ENCODE measurements at places on chromosomes 6 and 20.

DNA sequence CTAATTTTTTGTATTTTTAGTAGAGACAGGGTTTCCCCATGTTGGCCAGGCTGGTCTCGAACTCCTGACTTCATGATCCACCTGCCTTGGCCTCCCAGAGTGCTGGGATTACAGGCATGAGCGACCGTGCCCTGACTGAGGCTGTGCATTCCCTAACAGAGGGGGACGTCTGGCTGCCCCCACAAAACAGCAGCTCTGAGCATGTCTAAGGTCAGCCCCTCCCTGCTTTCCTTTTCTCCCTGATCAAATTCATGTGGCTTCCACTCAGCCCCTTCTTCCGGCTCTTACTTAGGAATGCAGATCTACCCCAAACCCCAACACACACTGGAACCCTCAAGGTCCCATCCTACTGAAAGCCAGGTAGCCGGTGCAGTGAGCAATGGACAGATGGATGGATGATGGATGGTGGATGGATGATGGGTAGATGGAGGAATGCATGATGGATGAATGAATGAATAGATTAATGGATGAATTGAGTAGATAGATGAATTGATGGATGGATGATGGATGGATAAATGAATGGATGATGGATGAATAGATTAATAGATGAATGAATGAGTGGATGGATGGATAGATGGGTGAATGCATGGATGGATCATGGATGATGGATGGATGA lies 91.5 kb upstream of the BHLHE23 start:
- no peak for DNase-seq

GRCh38 chr6:154388803-154389202 lies 32.2 kb upstream of the IPCEF1 start:
- no peak for DNase-seq

GRCh38 chr6:12884983-12885382 lies 168.4 kb downstream of the PHACTR1 start:
- no peak for DNase-seq

- no peak for DNase-seq
These were observed 38.0 kb downstream of the HMGCLL1 start for GRCh38 chr6:55541024-55541423.

DNA sequence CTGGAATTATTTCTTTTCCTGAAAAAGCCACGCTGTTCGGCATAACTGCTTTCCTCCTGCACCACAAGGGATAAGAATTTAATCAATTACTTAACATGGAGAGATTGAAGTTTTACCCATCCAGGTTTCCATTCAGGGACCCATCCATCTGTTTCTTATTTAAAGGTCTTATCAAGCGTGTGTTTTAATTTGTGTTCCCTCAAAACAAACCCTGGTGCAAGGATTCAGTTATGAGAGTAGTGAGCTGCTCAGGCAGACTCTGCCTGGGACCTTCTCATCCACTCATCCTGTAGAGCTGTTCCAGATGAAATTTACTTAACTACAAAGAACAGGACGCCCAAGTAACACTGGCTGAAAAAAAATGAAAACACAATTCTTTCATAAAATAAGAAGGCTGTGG lies 97.8 kb downstream of the BANF2 start:
- DNase-seq, result no peak

Data from activated CD4-positive, CD25-positive, alpha-beta regulatory T cell treated with anti-CD3 and anti-CD28 coated beads, Interleukin-2, amount 50 U/mL, for 72 hours (primary cell).